ENCODE measurements at places on chromosomes 7 and 10.

DNA sequence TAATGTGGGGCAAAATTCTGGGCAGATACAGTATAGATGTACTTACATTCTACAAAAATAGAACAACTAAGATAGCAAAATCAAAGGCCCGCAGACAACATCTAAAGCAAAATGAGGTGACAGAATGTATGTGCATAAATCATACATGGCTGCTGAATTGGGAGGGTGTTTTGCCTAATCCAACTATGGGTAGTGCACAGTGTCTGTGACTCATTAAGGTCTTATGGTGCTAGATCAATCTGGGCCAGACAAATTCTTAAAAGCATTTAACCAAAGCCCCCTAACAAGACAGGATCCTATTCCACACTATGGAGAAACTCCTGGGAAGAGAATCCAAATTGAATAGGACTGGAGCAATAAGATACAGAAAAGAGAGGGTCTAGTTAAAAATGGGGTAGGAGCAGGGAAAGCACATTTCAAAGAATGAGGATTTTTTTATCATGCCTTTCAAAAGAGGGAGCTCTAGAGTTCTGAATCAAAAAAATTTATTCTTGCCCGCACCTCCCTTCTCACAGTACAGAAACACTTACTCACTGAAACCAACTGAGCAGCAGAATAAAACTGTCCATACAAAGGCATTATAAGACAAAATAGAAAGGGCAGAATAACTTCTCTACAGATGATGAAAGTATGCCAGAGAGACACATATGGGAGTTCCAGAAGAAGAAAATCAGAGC, 181.3 kb downstream of the RNLS start:
- DNase-seq: no peak

DNA sequence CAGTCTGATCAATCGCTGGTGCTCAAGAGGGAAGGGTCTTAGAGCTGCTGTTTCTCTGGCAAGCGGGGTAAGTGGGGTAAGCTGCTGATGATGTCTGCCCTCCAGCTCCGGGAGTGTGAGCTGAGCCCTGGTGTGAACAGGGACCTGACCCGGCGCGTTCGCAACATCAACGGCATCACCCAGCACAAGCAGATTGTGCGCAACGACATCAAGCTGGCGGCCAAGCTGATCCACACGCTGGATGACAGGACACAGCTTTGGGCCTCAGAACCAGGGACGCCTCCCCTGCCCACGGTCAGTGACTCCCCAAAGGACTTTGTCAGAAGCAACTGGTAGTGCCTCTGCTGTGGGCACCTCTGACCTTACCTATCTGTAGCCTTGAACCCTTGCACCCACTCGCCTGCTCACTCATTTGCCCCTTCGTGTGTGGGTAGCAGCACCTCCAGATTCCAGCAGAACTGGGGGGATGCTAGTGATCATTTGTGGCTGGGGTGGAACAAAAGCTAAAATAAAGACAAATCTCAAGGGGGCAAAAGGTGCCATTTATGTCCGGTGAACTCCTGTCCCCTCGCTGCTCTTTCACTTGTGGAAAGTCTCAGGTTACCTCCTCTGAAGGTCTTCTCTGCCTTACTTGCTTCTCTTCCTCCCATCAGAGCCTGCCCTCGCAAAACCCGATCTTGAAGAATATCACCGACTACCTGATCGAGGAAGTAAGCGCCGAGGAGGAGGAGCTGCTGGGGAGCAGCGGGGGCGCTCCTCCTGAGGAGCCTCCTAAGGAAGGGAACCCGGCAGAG, 3.2 kb downstream of the UFSP1 start:
- no peak for DNase-seq

GRCh38 chr7:48458701-48459524, 287.7 kb downstream of the ABCA13 start:
- no peak for DNase-seq

DNA sequence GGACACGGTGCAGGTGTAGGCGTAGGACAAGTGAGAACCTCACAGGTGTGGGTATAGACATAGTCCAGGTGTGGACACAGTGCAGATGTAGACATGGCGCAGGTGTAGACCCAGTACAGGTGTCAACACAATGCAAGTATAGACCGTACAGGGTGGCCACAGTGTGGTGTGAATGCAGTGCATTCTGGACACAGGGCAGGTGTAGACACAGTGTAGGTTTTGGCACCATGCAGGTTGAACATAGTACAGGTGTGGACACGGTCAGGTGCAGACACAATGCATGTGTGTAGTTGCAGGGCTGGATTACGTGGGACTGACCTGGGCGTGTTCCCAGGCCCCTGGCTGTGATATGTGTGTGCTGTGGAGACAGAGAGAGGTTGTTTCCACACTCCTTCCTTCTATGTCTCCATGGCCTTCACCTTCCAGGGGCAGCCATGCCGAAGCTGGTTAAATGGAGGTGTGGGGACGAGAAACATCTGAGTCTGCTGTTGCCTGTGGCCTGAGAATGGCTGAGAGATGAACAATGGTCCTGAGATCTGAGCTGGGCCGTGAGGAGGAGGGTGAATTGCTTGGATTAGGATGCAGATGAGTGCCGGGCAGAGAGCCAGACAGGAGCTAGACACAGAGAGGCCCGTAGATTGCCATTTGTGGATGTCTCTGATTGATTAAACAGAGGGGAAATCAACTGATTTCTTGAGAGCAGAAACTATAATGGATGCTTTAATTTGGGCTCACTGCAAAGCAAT, 343.9 kb upstream of the SHH start:
- DNase-seq: no peak

DNA sequence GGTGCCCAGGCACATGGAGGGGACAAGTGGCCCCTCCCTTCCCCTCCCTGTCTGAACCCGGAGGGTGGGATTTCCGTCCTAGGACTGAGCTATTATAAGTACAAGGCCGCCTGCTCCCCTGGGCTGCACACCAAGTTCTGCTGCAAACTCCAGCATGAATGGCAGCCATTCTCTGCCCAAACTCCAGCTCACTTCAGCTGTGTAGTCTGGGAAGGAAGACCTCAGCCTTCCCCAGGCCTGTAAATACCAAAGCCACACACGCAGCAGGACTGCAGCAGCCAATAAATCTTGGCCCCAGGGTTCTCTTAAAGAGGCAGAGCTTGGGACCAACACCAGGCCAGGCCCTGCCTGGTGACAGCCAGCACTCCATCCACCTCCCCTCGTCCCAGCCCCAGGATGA, 291.3 kb upstream of the ZMIZ1 start:
- peak; percentile 28 for DNase-seq

GRCh38 chr10:86678999-86679792, 10.9 kb downstream of the LDB3 start:
- DNase-seq: no peak

DNA sequence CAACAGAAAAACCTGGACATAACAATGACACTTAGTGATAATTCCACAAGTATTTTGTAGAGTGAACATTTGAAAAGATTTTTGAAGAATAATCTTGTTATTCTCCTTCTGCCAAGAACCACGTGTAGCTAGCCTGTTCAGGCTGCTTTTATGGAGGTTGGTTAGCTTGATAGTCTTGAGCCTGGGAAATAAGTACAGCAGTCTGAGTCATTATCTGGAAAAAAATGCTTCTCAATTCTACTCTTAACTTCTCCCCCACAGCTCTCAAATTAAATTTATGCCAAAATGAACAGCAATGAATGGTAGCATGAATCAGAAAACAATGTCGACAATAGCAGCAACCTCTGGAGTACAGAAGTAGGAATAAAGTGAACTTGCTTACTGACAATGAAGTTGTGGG, 63.2 kb downstream of the GPR37 start:
- DNase-seq: no peak

- no peak for DNase-seq
These were observed 3.4 kb downstream of the DOCK4 start for GRCh38 chr7:112202816-112203215.

GRCh38 chr7:148230883-148231282, 359.7 kb upstream of the C7orf33 start:
- DNase-seq: no peak

DNA sequence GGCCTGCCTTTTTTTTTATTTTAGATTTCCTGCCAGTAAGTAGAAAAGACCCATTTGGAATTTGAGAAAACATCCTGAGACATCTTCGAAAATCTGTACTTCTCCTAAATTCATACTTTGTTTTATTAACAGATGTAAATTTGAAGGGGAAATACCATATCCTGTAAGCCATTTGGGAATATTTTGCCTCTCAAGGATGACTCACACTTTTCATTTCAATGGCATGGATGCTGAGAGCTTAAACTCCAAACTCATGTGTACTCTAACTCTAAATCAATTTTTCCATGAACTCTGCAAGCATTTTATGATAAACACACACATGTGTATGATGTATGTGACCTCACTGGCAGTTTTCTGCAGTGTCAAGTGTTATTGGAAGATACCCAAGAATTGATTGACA, 89.0 kb downstream of the SEMA3A start:
- DNase-seq: no peak

DNA sequence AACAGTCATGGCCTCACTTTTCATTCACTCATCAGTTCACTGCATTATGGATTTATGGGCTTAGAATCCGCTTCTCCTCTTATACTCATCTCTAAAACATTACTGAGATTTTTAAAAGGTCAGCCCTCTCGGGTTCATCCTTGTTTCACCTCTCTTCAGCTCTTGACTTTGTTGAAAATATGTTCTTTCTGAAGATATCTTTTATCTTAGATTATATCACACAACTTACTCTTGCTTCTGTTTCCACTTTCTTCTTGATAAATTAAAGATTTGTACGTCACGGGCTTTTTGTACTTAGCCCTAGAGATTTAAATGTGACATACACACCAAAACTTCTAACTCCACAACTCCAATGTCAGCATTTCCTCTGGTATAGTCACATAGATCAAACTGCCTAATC, 342.5 kb upstream of the TMEM229A start:
- no peak for DNase-seq

DNA sequence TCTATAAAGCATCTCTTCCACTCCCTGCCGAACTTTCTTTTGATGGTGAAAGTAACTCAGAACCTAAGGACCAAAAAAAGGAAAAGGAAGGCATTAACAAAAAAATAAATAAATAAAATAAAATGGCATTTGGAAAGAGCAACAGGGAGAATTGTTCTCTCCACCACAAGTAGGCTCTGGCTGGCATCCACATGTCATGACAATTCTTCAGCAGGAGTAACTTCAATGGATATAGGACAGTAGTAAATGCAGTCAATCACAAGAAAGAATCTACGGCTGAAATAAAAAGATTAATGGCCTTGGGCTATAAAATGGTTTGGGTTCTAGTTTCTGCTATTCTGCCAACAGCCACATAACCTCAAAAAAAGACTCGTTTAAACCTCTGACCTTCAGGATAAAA, 23.9 kb downstream of the NCAPG2 start:
- no peak for DNase-seq

- no peak for DNase-seq
These were observed 4.3 kb downstream of the HOXA11 start for GRCh38 chr7:27180431-27181420.

DNA sequence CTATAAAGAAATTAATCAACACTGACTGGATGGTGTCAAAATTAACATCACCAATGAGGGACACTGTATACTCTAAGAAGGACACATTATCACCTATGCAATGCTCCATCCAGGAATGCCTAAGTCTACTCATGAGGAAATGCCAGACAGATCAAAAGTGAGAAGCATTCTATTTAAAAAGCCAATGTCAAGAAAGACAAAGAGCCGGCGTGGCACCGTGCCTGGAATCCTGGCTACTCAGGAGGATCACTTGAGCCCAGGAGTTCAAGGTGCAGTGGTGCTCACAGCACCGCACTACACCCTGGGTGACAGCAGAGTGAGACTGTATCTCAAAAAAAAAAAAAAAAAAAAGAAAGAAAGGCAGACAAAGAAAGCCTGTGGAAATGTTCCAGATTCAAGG, 45.5 kb upstream of the ANAPC16 start:
- DNase-seq: no peak

DNA sequence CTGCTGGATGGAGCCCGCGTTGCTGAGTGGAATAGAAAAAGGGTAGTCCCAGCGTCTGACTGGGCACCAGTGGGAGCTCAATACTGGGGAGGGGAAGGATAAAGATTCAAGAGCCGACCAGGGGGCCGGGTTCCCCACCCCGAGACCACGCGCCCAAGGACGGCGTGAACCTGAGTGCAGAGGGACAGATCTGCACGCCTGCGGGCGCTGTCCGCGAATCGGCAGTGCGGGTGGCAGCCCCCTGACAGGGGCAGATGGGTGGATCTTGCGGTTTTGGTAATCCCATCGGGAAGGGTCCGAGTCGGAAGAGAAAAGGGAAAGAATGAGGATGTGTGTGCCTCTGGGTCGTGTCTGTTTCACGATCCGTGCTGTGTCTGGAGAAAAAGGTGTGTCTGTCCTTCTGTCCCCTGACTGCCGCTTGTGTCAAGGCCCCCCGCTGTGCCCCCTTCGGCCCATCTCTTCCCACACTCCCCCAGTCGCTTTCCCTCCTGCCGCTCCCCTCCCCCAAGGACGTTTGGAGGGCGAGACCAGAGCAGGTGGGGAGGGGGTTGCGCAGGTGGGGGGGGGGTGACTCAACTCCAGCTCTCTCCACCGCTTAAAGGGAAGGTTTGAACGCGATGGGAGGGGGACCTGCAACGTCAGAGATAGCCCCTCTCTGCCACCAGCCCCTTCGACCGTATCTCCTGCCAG, 734 bp upstream of the VGF start:
- DNase-seq: no peak

- no peak for DNase-seq
These were observed 239.7 kb upstream of the PLXDC2 start for GRCh38 chr10:19576576-19576975.

DNA sequence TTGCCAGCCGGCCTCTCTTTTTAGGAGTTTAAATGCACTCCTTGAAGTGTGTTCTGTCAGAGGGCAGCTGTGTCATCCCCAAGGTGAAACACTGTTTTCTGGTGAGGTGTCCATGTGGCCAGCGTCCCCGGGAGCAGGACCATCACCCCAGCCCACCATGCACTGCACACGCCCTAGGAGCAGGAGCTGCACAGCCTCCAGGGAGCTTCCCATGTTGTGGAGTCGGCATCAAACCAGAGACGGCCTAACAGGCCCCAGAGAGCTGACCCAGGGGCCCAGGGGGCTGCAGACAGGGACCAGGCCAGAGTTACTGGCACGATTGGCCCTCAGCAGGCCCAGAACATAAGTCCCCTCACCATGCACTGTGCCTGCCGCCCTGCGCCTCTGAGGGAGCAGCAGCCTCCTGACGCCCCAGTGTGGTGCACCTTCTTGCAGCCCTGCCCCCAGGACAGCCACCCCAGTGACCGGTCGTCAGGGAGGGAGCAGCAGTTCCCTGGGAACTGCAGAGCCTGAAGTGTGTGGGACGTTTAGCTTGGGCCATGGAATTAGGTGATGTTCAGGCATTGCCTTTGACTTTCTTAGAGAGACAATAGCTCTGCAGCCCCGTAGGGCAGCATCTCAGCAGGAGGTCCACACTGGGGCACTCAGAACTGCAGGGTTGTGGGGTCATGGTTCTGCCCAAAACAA, 97.9 kb downstream of the NKX6-2 start:
- no peak for DNase-seq

- DNase-seq: no peak
These were observed 230.9 kb downstream of the CAMK1D start for GRCh38 chr10:12579954-12580858.

DNA sequence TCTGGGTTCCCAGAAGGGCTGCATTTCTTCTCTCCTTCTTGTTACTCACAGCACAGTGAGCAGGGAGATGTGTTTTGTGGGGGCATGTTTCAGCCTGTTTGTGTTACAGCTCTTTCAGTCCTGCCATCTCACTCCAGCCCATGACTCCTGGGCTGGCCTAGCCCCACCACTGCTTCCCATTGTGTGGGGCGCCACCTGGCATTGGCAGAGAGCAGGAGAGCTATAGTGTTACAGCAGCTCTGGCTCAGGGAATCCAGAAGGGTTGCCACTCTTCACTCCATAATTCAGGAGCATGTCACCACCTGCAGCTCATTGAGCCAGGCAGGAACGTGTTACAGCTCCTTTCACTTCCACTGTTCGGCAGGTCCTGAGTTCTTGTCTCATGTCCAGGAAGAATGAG, 30.0 kb downstream of the CLDN12 start:
- DNase-seq: no peak

Measured in GM04503 (cell line).